ENCODE measurements at places on chromosomes 5 and 9.

DNA sequence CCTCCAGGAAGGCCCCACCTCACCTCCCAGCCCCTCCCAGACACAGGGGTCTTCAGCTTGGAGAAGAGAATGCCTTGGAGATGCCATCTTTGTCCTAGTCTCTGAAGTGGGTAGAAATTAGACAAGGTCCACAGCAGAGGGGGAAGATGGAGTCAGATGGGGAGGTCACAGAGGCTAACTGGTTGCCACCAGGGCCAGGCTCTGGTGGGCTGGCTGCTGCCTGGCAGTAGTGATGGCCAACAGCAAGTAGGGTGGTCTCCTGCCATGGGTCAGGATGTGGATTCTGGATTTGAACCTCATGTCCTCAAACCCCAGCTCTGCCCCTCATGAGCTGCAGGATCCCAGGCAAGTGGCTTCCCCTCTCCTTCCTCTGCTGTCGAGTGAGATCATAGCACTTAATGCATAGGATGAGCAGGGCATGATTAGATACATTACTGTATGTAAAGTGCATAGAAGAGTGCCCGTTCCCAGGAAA is 38.7 kb upstream of the NEK6 start:
- no peak for DNase-seq

- no peak for DNase-seq
These were observed 8.3 kb downstream of the C9orf152 start for GRCh38 chr9:110199643-110200042.

DNA sequence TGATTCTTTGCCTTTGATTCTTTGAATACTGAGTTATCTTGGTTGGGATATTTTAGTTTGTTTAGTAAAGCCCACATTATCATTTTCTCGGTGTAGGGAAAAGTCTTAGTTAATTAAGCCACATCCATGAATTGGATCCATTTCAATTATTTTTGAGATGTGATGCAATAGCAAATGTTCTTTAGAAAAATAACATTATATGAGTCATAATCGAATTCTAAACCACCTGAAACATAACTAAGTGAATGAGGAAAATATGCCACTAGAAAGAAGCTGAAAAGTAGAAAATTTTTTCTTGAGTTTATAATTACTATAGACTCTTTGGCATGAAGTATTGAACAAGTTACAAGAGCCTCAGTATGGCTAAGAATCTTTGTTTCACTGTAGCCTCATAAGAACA is 17.5 kb upstream of the CCDC192 start:
- no peak for DNase-seq

DNA sequence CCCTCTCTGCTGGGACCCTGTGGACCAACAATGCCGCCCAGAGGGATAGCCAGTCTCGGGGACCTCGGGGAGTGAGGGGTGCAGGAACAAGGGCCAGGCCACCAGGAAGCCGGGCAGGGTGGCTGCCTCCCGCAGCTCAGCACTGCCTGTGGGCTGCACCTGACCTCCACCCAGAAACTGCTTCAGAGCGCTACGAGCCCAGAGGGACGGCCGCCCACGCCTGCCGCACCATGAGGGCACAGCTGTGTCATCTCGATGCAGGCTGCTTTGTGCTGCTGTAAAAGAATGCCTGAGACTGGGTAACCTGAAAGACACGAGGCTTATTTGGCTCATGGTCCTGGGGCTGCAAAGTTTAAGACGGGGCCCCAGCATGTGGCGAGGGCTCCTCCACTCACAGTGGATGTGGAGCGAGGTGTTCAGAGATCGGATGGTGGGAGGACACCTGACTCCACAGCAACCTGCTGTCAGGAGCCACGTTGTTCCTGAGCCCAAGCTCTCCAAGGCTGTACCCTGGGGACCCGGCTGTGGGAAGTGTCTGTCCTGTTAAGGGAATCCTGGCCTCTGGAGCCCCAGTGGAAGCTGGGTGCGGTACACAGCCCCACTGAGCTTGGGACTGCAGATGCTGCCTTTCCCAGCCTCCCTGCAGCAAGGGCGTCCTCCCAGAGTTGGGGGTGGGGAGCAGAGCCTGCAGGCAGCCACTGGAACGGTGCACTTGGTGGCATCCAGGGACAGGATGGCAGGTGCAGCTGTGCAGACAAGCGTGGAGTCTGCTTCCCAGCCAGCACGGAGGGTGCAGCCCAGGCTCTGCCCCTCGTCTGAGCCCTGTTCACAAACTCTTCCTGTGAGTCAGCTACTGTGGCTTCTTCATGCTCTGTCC is 11.8 kb upstream of the ZDHHC11 start:
- no peak for DNase-seq

- no peak for DNase-seq
These were observed 138.8 kb downstream of the SMC2 start for GRCh38 chr9:104232781-104233341.

DNA sequence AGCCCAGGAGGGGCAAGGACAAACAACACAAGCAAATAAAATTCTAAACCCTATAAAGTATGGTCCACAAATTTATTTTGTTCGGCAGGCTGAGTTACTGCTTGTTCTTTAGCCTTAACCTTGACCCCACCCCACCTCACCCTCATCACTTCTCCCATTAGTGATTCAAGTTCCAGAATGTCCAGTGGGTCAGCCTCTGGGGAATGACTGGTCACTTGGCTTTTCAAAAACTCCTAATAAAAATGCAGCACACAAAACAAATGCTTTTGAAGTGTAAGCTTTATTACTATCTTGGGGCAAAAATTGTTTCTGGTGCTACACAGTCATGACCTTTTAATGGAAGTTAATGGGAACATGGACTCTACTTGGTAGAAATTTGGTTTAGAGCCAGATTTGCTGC is 142.1 kb downstream of the MPDZ start:
- DNase-seq, result no peak

GRCh38 chr5:172748341-172748843 is 22.6 kb downstream of the DUSP1 start:
- DNase-seq, result no peak

GRCh38 chr9:114505187-114506081 is at the start of gene WHRN:
WHRN (minus strand) TSS chr9:114505473; CDS start chr9:114504801, 672 bp downstream.
- DNase-seq, result peak; percentile 92

GRCh38 chr5:61245936-61246335 is 83.7 kb upstream of the SMIM15 start:
- no peak for DNase-seq

DNA sequence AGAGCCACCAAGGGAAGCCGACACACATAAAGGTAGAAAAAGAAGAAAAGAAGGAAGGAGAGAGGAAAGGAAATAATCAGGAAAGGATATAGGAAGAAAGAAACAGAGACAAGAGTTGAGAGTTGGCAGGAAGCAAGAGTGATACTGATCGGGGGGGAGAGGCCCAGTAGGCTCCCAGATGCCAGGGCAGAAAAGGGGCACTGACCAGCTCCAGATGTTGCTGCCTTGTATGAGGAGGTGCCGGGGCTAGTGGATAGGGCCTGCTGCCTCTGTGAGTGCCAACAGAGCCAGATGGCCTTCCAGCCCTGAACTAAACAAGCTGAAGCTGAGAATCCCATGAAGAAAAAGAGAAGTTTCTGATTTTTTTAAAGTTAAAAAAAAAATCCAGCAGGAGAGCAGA is 82.0 kb upstream of the TRIM32 start:
- no peak for DNase-seq

DNA sequence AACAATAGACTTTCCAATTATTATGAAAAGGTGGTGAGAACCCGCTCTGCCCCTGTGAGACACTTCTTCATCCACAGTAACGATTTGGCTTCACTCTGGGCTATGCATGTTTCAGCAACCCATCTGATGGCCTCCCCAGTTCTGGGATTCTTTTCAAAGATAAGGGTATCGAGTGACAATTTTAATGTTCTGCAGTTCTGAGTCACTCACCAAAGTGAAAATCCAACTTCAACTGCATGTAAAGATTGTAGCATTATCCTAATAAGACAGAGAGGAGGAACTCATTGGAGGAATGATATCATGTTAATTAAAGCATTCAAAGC is 1078.3 kb upstream of the SEMA6A start:
- DNase-seq, result no peak

- DNase-seq, result no peak
These were observed 7.0 kb downstream of the NFIB start for GRCh38 chr9:14306672-14307660.

GRCh38 chr9:131188976-131189375 is 63.6 kb downstream of the NUP214 start:
- no peak for DNase-seq

DNA sequence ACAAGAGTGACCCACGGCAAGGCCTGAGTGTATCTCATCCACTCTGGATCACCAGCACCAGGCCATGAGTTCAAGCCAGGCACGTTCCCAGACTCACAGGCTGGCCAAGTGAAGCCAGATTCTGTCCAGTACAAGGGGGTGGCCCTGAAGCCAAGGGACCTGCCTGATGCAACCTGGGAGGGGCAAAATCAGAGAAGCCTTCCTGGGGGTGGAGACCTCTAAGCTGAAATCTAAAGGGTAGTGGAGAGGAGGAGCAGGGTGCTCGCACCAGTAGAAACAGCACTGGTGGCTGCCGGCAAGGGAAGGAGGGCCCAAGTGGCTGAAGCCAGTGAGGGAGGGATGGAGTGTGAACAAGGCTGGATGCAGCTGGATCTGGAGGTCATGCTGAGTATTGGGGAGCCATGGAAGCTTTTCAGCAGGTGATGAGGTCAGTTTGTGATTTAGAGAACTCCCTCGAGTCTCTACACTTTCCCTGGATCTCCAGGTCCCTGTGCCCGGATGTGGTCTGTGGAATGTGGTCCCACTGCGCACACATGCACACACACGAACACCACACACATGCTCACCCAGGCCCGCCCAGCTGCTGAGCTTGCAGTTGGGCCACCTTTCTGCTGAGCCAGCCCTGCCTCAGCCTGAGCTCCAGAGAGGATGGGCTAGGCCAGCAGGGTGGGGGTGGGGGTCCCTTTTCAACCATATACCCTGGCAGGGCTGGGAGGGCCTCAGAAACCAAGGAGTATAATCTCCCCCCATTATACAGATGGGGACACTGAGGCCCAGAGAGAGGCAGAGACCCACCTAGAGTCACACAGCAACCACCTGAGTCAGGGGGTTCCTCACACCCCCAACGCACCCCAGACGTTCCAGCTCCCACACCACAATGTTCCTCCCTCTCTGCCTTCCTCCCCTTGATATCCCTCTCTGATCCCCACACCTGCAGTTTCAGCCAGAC is 1.6 kb downstream of the PIP5KL1 start:
- DNase-seq, result no peak

GRCh38 chr9:71607461-71607881 is 160.8 kb downstream of the CEMIP2 start:
- DNase-seq, result no peak

DNA sequence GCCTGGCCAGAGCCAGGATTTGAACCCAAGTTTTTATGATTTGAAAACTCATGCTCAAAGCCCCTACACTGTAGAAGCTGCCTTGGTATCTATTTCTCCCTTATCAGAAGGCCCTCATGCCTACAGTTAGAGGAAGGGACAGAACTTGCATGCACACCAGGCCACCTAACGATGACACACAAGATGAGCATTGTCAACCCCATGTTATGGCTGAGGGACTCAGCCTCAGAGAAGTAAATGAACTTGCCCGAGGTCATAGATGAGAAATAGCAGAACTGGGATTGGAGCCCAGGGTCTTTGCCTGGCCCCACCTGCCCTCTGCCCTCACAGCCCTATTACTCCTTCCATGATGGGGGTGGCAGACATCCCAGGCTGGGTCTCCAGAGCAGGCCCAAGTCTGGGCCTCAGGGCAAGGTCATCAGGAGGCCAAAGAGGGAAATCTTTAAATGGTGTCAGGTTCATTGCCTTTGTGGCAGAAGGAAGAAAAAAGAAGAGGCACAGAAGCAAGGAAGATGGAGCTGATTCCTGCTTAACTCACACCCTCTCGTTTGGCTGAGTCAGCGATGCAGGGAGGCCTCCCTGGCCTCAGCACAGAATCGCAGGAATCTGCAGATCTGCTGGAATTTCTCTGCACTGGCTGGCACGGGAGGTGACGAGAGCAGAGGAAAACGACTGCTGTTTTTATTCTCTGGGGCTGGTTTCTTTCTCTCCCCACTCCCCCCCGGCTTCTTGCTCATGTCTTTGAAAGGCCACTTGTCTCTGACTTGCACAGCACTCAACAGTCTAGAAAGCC is 20.6 kb upstream of the CRB2 start:
- no peak for DNase-seq

- DNase-seq, result no peak
These were observed 77.0 kb downstream of the ZCCHC7 start for GRCh38 chr9:37197158-37198038.

- DNase-seq, result no peak
These were observed 29.1 kb upstream of the BRINP1 start for GRCh38 chr9:119398350-119398749.

DNA sequence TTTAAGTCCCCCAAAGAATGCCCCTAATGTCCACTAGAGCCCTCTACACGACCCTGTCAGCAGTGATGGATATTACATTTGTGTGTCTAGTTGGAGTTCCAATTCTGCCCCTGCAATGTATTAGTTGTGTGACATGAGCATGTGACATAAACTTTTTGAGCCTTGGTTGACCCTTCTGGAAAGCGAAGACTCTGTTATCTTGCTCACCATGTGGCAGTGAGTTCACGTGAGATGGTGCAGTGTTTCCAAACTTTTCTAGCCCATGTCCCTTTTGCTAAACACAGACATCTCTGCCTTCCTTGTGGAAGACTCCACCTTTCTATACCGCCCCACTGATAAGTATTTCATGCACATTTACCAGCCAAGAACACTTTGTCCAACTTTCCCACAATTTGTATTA is 87.0 kb upstream of the BOD1 start:
- no peak for DNase-seq

Measured in NCI-H1092 treated with DMSO at 0.1 percent for 48 hours (cell line).